ENCODE measurements at places on chromosomes 5 and 9. TPM values are rescaled to one million over a fixed set of nuclear protein-coding genes. Genes with fewer than 3 reads are reported as not detected.
A peak's percentile ranks its signal among the peaks of the same experiment; 100 is the strongest.

DNA sequence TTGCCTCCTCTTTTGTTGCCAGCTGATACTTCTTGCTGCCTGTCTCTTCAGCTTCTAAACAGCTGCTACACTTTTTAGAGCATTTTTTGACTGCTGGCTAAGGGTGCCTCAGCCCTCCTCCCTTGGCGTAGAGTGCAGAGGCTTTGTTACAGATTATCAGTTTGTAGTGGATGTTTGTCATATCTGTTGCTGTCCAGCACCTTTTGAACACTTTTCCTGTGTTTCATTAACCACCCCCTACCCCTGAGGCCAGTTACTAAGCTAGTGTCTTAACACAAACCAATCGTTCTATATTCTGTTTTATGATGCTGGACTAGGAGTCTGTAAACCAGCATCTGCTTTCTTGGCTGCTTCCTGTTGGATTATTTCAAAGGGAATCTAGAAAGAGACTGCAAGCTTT, 441.5 kb downstream of the DNAH5 start:
- H3K27me3 ChIP-seq: peaks cover 10% of the 10 kb centered on the region
- H3K27ac ChIP-seq: no peak overlapping the region
- H3K4me3 ChIP-seq: no peak overlapping the region
- H3K4me1 ChIP-seq: no peaks in the 10 kb centered on the region
- DNase-seq: no peak

- H3K27me3 ChIP-seq: no peaks in the 10 kb centered on the region
- DNase-seq: peak; percentile 36
- peaks cover 27% of the 10 kb centered on the region for H3K36me3 ChIP-seq
- peaks cover 29% of the 10 kb centered on the region for H3K4me1 ChIP-seq
Observed at GRCh38 chr5:55360190-55360589, 52.4 kb downstream of the MTREX start.

- H3K4me1 ChIP-seq: no peaks in the 10 kb centered on the region
- peaks cover 2% of the 10 kb centered on the region for H3K27me3 ChIP-seq
- no peak for DNase-seq
- H3K36me3 ChIP-seq: no peaks in the 10 kb centered on the region
- H3K27ac ChIP-seq: no peak overlapping the region
Observed at GRCh38 chr5:169027501-169028061, 273.4 kb downstream of the SLIT3 start.

- DNase-seq: peak; percentile 80
- peaks cover 3% of the 10 kb centered on the region for H3K27me3 ChIP-seq
- H3K36me3 ChIP-seq: no peaks in the 10 kb centered on the region
- no peak overlapping the region for H3K4me3 ChIP-seq
Observed at GRCh38 chr5:89265511-89266179, 382.7 kb upstream of the MEF2C start.

DNA sequence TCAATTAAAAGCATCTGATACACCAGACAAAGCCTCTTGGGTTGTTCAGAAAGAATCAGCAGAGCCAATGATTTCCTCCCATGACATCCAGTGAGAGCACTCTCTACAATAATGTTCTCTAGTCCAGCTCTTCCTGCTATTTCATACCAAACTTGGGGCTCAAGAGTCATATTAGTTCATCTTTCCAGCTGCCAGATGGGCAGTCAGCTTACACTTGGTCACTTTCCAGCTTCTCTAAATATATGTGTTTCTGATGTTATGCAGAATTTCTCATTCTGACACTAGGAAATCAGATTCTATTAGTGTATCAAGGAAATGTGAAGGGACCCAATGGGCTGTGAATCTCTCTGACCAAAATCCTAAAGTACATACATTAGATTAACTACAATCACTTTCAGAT, 148.9 kb downstream of the ENC1 start:
- no peak overlapping the region for H3K4me3 ChIP-seq
- peaks cover 23% of the 10 kb centered on the region for H3K4me1 ChIP-seq
- no peaks in the 10 kb centered on the region for H3K27me3 ChIP-seq
- no peaks in the 10 kb centered on the region for H3K36me3 ChIP-seq
- DNase-seq: no peak

DNA sequence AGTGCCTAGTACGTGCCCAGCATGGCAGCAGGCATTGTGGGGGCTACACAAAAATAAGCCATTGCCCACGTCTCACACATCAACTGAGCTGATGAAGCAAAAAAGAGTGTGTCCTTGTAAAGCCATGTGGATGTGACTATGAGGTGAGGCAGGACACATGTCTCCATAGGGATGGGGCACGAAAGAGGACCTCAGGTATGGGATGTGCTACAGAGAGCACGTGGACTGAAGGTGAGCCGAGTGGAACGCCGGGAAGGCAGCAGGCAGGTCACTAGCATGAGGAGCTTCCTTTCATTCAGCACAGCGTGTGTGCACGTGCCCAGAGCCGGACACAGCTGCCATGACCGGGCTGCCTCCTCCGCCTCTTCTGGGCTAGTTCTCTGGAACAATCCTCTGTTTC, 429.8 kb downstream of the SPOCK1 start:
- H3K4me1 ChIP-seq: peaks cover 24% of the 10 kb centered on the region
- no peaks in the 10 kb centered on the region for H3K27me3 ChIP-seq
- H3K4me3 ChIP-seq: no peak overlapping the region
- no peak overlapping the region for H3K27ac ChIP-seq
- DNase-seq: no peak

The PPP3R2 gene
- not detected for total RNA-seq

The CAMK2A gene
- total RNA-seq: 0.42 TPM
